ENCODE measurements at places on chromosomes 7 and 10. TPM values are rescaled to one million over a fixed set of nuclear protein-coding genes. Genes with fewer than 3 reads are reported as not detected.

DNA sequence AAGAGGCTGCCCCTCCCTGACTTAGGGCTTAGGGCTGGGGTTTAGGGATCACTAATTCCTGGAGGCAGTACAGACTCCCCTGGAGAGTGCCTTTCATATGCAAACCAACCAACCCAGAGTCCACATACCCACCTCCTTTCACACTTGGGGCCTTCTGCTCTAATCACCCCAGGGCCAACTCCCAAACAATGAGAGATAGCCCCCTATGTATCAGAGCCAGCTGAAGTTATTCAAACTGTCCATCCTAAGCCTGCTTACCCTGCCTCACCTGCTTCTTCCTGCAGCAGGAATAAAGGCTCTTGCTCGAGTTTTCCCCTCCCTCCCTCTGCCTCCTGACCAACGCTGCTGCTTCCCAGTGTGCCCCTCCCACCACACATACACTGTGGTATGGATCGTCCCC is 51.8 kb upstream of the SLC35G1 start:
- DNase-seq, result no peak
- H3K4me3 ChIP-seq, result no peak overlapping the region
- H3K36me3 ChIP-seq, result no peaks in the 10 kb centered on the region
- H3K27me3 ChIP-seq, result no peaks in the 10 kb centered on the region

DNA sequence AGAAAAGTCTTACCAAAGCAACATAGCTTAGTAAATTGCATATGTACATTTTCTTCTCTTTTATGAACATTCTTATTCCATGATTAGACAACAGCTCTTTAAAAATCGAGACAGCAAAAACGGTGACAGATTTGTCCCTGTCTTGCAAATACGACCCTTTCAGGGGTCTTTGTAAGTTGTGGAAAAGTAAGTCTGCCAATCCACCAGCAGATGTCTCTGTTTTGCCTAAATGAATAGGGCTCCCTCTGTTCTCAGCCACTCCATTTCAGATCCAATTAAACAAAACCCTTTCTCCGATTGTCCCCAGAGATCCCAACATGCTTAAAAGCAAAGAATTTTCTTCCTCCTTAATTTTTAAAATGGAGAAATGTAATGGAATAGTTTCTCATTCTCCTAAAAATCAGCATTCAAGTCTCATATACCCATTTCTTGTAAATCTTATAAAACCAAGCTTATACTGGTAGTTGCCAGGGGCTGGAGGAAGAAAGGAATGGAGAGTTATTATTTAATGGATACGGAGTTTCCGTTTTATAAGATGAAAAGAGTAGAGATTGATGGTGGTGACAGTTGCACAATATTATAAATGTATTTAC is 61.0 kb upstream of the NFE2L3 start:
- H3K27me3 ChIP-seq, result no peaks in the 10 kb centered on the region
- no peaks in the 10 kb centered on the region for H3K4me1 ChIP-seq

DNA sequence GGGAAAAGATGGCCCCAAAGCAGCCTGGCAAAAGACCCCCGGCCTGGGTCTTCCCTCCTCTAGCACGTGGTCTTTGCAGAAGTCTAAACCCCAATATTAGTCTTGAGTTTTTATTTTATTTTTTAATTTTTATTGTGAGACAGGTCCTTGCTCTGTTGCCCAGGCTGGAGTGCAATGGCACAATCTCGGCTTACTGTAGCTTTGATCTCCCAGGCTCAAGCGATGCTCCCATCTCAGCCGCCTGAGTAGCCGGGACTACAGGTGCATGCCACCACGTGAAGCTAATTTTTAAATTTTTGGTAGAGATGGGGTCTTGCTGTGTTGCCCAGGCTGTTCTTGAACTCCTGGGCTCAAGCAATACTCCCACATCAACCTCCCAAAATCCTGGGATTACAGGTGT is 40.3 kb upstream of the MXI1 start:
- H3K27ac ChIP-seq, result no peak overlapping the region
- no peak overlapping the region for H3K4me3 ChIP-seq
- no peak for DNase-seq
- no peaks in the 10 kb centered on the region for H3K36me3 ChIP-seq

DNA sequence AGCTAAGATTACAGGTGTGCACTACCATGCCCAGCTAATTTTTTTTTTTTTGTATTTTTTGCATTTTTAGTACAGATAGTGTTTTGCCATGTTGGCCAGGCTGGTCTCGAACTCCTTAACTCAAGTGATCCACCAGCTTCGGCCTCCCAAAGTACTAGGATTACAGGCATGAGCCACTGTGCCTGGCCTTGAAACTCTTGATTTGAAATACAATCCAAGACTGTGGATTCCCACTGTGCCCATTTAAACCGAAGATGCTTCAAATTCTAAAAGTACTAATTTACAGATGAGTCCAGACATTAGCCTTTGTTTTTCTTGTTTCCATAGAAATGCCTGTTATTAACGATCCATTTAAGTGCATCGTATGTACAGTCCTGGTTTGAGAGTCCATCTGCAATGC is 130.9 kb downstream of the CACNA2D1 start:
- DNase-seq, result no peak
- no peak overlapping the region for H3K27ac ChIP-seq
- no peaks in the 10 kb centered on the region for H3K27me3 ChIP-seq
- H3K4me1 ChIP-seq, result no peaks in the 10 kb centered on the region

DNA sequence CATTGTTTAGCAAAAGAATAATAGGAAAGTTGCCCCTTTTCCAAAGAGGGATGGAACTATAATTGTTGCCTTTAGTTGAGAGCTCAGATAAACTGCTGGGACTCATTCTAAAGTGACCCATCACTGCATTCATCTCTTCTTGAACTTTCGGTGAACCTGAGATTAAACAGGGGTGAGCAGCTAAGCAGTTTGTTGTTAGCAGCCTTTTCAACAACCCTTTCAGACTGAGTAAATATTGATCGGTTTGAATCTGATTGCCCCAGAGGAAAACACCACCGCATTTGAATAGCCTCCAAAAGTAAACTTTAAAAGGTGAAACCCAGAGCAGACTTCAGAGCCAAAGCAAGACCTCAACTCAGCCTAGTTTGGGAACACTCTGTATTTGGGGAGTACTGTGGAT is 4.7 kb downstream of the HOXA1 start:
- no peaks in the 10 kb centered on the region for H3K36me3 ChIP-seq
- no peak overlapping the region for H3K4me3 ChIP-seq
- no peak for DNase-seq
- H3K27me3 ChIP-seq, result peaks cover 3% of the 10 kb centered on the region

GRCh38 chr10:43846187-43846680 is 197.6 kb upstream of the ZNF32 start:
- H3K4me1 ChIP-seq, result peaks cover 8% of the 10 kb centered on the region
- no peaks in the 10 kb centered on the region for H3K36me3 ChIP-seq
- DNase-seq, result no peak
- H3K27ac ChIP-seq, result no peak overlapping the region

DNA sequence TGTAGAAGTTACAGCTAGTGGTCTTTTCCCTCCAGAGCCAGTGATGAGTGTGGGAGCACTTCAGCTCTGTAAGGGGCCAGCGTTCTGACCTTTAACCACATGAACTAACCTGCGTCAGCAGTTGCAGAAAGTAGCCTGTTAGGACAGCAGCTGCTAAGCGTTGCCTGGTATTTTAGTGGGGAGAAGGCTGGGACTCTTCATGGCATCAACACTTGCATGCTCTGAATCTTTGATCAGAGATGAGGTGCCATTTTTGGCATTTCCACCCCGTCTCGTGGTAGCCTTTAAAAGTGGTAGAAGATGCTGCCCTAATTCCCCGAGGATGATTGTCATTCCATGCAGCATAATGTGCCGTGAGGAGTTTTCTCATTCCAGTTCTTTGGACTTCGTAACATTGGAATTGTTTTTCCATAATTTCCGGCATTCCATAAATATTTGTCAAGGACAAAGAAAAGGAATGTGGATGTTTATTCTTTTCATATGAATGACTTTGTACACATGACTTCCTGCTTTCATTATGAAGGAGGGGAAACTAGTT is 92.2 kb downstream of the AVL9 start:
- H3K27ac ChIP-seq, result peak overlapping the region; percentile 33
- H3K36me3 ChIP-seq, result no peaks in the 10 kb centered on the region
- no peaks in the 10 kb centered on the region for H3K27me3 ChIP-seq
- H3K4me1 ChIP-seq, result peaks cover 8% of the 10 kb centered on the region
- DNase-seq, result peak; percentile 36
- no peak overlapping the region for H3K4me3 ChIP-seq

GRCh38 chr10:118629211-118629610 is 33.8 kb upstream of the PRLHR start:
- peaks cover 24% of the 10 kb centered on the region for H3K4me1 ChIP-seq
- H3K27ac ChIP-seq, result no peak overlapping the region
- H3K4me3 ChIP-seq, result no peak overlapping the region
- no peaks in the 10 kb centered on the region for H3K27me3 ChIP-seq

GRCh38 chr10:69311309-69311708 is 33.0 kb downstream of the HK1 start:
- no peaks in the 10 kb centered on the region for H3K27me3 ChIP-seq
- no peak for DNase-seq
- no peaks in the 10 kb centered on the region for H3K36me3 ChIP-seq
- no peak overlapping the region for H3K27ac ChIP-seq
- H3K4me3 ChIP-seq, result no peak overlapping the region

GRCh38 chr7:80540836-80541235 is 29.0 kb upstream of the GNAT3 start:
- DNase-seq, result no peak
- H3K4me3 ChIP-seq, result no peak overlapping the region
- no peaks in the 10 kb centered on the region for H3K4me1 ChIP-seq
- H3K27ac ChIP-seq, result no peak overlapping the region
- H3K27me3 ChIP-seq, result no peaks in the 10 kb centered on the region

DNA sequence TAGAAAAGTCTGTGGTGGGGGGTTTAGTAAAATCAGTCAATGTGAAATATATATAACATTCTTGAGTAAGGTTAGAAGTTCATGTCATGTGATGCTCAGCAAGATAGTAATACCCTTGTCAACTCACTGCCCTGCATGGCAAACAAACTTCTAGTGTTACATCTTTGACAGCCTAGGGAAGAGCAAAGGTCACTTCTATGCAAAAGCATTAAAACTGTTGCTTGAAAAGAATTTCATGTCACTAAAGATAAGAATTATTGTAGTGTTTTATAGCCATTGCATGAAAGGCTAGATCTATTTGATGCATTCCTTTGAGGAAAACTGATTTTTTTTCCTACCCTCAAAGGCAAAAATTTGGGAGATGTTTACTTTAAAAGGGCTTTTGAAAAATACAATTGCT is 176.0 kb downstream of the SKAP2 start:
- no peak overlapping the region for H3K4me3 ChIP-seq
- H3K27me3 ChIP-seq, result no peaks in the 10 kb centered on the region
- H3K36me3 ChIP-seq, result no peaks in the 10 kb centered on the region
- H3K27ac ChIP-seq, result no peak overlapping the region
- no peaks in the 10 kb centered on the region for H3K4me1 ChIP-seq

- DNase-seq, result no peak
- no peaks in the 10 kb centered on the region for H3K36me3 ChIP-seq
- no peaks in the 10 kb centered on the region for H3K27me3 ChIP-seq
Observed at GRCh38 chr10:105159268-105159667, 518.2 kb downstream of the SORCS3 start.

DNA sequence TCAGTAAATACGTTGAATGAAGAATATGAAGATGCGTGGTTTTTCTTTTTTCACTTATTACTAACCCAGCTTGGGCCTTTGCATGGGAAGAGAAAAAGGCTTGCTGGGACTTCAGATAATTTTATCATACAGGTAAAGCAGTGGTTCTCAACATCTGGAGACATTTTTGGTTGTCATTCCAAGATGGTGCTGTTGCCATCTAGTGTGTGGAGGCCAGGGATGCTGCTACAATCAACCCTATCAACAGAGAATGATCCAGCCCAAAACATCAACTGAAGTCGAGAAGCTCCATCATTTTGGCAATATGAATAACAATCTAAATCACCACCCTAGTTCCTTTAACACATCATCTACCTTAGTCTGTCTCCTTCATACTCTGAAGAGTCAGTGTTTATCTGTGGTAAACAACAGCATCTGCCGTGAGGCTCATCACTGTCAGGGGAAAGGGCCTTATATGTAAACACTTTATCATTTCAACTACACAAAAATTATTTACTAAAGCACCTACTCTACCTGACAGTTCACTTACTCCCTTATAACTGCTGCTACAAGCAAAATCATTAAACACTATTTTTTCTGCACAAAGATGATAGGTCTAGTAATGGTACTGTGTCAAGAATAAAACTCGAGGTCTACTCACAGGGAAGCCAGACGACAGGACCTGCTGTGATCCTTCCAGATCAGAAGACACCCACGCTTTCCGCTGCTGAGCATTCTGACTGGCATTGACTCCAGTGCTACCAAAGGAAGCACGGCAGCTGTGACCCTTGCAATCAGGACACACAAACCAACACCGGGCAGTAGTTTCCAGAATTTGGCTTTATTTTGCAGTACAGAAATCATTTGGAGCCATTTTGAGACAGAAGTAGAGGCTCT is 48.6 kb downstream of the GDI2 start:
- H3K4me3 ChIP-seq, result no peak overlapping the region
- no peak overlapping the region for H3K27ac ChIP-seq
- peaks cover 1% of the 10 kb centered on the region for H3K4me1 ChIP-seq
- H3K36me3 ChIP-seq, result no peaks in the 10 kb centered on the region

The TM9SF3 gene
- total RNA-seq, result 96.1 TPM

The FAM25C gene
- not detected for total RNA-seq

The LRCH4 gene
- 65.2 TPM for total RNA-seq

The PPP1R17 gene
- 0.38 TPM for total RNA-seq

The CHCHD2 gene
- total RNA-seq, result 290 TPM

The C10orf62 gene
- total RNA-seq, result not detected

The ZNF488 gene
- total RNA-seq, result 0.20 TPM

Measured in ovary (tissue), 10 donors.